ENCODE measurements at places on chromosomes 11 and 22.
A peak's percentile ranks its signal among the peaks of the same experiment; 100 is the strongest.

GRCh38 chr11:105696000-105696399, 86.1 kb downstream of the GRIA4 start:
- no peak for DNase-seq

GRCh38 chr11:107564877-107565218, 687 bp downstream of the ALKBH8 start:
- no peak for DNase-seq

DNA sequence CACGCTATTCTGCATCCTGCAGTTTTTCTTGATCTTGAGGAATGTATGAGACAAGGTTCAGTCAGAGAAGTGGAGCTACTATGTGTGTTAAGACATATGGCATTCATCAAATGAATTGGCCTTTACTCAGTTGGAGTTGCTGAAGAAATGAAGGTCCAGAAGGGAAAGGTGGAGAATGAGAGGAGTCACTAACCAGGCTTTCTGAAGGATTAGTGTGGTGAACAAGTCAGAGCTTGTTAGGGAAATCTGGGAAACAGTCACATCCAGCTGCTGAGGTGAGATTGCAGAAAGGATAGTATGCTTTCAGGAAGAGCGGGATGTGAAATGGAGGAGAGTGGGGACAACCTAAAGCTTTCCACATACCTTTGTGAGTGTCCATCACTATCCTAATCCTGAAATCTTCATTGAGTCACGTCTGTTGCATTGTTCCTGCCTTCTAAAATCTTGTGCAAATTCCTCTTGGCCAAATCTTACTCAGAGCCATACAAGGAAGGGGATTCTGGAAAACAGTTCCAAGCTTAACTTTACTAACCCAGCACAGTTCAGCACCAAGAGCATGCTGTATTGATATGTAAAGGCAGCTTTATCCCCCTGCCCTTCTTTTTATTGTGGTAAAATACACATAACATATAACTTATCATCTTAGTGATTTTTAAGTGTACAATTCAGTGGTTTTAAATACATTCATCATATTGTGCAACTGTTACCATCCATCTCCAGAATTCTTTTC, 11.4 kb upstream of the PITPNB start:
- no peak for DNase-seq

- no peak for DNase-seq
Measured at GRCh38 chr11:47415091-47415854, 6.9 kb downstream of the SLC39A13 start.

- DNase-seq: no peak
Measured at GRCh38 chr11:27012234-27012921, 18.5 kb downstream of the FIBIN start.

GRCh38 chr11:2248762-2249161, 21.6 kb downstream of the ASCL2 start:
- DNase-seq: no peak

DNA sequence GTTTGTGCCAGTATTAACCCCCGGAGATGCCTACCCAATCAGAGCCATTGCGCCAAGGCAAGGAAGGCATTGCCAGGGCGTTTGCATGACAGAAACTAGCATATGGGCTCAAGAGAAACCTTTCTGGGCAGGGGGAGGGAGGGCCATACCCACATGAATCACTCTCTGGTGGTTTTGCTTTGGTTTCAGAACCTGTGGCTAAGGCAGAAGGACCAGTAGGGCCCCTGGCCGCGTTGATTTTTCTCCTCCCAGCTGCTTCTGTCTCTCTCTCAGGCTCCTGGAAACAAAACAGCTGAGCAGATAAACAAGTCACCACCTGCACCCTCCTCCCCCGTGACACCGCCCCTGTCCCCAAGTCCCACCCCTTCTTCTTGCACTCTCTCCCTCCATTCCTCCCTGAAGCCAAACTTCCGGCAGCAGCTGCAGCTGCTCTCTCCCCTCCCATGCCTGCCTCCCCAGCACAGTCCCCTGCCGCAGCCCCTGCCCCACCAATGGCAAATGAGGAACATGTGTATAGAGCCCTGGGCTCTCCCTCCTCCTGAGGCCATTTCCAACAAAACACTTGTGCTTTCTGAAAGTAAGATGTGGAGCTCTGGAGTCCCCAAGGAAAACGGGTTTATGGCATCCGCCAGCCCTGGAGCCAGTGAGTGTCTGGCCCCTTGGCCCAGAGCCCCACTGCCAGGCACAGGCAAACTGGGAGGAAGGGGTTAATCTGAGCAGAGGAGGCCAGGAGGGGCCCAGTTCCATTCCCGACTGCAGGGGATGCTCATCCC, 39.0 kb upstream of the ADA2 start:
- peak; percentile 92 for DNase-seq

DNA sequence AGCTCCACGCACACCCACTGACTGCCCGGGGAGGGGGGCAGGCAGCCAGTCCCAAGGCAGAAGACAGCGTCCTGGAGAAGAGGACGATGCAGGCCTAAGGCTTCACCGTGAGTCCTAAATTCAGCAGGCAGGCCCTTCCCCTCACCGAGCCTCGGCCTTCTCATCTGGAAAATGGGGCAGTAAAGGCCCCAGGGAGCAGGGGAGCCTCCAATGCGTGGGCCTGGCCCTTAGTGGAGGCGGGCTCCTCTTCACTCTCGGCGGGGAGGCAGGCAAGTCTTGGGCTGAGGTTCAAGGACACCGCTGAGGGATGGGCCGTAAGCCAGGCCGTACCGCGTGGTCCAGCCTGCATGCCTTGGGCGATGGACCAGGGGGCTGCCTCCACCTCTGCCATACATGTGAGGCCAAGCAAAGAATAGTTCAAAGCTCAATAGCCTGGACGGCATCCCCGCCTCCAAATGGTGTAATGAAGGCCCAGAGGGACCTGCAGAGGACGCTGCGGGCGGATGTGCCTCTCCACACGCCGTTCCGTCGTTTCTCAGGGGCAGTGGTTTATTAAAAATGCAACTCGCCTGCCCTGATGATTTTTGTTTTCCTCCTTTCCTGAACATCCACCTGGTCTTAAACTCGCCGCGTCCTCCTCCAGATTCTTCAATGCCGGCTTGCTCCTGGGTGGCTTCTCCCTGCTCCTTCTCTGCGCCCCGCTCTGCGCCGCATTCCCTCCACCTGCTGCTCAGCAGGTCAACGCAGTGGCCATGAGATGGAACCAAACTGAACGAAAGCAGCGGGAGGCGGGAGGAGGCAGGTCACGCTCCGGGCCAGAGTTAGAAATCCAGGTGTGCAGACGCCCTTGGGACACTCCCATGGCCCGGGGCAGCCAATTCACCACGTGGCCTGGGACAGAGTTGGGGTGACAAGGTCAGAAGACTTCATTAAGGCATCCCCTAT, 627.8 kb downstream of the TBC1D22A start:
- DNase-seq: no peak

DNA sequence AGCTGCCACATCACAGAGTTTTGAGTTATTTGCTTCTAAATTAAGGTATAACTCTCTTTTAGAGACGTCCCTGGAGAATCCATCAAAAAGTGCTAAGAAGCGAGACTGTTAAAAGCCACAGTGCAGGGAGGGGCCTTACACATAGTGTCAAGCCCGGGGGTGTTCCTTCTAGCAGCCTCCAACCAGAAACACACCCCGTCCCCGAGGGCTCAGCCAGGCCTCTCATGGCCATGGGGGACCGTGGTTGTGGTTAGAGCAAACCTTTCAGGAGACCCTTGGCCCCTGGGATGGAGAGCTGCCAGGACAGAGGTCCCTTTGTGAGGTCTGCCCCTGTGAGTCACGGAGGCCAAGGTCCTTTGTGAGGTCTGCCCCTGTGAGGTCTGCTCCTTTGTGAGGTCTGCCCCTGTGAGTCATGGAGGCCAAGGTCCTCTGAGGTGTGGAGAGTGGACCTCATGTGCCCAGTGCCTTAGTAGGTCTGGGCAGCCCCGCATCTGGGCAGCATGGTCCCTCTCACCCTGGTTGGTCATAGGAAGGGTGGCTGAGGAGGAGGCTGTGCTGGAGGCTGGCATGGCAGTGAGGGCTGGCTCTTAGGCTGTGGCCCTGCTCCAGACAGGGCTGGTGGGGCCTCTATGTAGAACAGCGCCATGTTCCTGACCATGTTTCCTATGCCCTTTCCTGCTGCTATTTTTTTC, 5.4 kb downstream of the GNAZ start:
- no peak for DNase-seq

GRCh38 chr22:19827341-19828034, 27.2 kb downstream of the GNB1L start:
- no peak for DNase-seq

DNA sequence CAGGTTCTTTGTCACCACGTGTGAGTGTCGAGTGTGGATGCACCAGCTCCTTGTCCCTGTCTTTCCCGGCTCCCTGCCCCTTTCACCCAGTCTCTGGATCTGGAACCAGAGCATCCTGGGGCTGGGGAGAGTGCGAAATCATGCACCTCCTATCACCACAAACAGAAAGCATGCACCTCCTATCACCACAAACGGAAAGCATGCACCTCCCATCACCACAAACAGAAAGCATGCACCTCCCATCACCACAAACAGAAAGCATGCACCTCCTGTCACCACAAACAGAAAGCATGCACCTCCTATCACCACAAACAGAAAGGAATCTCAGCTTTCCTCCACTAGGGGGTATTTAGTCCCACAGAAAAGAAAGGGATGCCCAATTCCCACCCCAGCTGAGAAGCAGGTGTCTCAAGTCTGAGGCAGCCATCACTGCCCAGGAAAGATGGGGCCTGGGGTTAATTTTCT, 5.9 kb upstream of the GLB1L3 start:
- DNase-seq: peak; percentile 86

GRCh38 chr11:114345575-114346222, 49.5 kb downstream of the NNMT start:
- no peak for DNase-seq

DNA sequence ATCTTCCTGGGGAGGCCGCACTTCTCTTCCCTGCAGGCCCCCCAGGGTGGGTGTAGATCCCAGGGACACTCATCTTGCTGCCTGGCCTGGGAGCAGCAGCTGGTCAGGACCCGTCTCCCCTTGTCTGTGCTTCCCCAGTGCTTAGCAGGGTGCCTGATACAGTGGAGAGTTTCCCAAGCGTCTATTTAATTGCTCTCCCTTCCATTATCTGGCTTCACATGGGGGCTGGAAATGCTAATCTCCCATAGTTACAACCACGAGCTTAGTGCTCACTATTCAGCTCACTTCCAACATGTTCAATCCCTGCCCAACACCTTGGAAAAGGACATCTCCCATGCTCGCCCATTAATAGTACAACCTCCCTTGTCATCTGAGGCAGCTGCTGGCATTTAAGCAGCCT, 100.5 kb downstream of the DSCAML1 start:
- no peak for DNase-seq

DNA sequence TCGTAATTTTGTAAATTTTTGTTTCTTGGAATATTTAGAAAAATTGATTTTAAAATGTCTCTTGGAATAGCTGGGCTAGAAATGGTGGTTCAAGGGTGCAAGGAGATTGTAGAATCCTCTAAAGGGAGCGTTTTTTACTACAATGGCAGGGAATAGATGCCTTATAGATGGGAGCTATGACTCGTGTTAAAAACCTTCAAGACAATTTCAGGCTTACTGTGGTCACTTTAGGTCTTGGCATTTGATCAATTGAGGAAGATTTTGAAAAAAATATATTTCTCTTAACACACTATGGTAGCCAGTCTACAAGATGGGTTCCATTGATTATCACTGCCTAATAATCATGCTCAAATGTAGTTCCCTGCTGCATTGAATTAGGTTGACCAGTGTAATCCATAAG, 25.0 kb downstream of the METTL15 start:
- no peak for DNase-seq

GRCh38 chr22:28582806-28583205, 96.8 kb downstream of the TTC28 start:
- DNase-seq: no peak
